ENCODE measurements at places on chromosomes 12 and 14. TPM values are rescaled to one million over a fixed set of nuclear protein-coding genes. Genes with fewer than 3 reads are reported as not detected.

- no peak for DNase-seq
Measured at GRCh38 chr12:124758266-124759220, 105.1 kb downstream of the SCARB1 start.

GRCh38 chr12:40971911-40972310, 216.2 kb upstream of the PDZRN4 start:
- no peak for DNase-seq

DNA sequence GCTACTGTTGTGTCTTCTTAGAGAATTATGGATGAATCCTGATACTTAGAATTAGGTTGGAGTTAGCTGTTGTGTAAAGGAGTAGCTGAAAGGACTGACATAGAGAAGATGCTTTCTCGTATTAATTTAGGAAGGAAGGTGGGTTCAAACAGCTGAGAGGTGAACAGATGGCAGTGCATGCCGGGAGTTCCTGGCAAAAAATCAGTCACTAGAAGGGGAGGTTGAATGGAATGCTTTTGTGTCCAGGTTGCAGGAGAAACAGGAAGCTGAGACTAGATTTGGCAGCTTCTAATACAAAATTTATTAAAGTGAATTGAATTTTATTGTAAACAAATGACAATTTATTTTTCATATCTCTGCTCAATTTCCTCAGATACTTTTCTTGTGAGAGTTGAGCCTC, 70.8 kb downstream of the BTG1 start:
- DNase-seq: no peak

DNA sequence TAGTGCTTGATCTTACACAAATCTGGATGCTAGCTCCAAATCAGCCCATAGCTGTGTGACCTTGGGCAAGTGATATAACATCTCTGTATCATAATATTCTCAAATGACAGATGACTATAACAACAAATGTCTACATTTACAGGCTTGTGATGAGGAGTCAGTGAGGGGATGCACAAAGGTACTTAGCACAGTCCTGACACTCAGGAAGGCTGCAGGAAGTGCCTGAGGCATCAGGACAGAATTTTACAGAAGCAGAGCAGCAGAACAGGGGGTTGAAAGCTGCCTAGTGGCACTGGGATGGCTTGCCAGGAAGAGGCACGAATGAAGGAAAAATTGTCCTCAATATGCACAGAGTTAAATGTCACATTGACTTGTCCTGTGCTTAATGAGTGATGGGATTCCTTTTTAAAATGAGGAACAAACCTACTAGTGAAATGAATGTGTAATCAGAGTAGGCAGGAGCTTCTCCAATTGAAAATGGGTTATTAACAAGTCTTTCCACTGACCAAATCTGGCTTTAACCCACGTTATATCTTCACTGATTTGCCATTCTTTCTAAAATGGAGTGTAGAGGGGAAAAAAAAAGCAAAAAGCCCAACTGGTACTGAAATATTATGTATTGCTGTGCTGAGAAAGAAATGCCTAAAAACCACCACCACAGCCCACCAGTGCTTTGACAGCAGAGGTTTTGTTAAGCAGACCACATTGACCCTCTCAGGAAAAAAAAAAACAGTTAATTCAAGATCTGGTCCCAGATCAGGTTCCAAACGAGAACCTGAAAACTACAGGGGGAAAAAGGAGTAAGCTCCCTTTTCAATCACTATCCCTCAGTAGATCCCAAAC, 11.6 kb downstream of the BTG1 start:
- DNase-seq: no peak

GRCh38 chr12:78680596-78680995, 184.0 kb upstream of the SYT1 start:
- DNase-seq: no peak

GRCh38 chr12:12333407-12334366, 16.4 kb downstream of the MANSC1 start:
- DNase-seq: no peak

DNA sequence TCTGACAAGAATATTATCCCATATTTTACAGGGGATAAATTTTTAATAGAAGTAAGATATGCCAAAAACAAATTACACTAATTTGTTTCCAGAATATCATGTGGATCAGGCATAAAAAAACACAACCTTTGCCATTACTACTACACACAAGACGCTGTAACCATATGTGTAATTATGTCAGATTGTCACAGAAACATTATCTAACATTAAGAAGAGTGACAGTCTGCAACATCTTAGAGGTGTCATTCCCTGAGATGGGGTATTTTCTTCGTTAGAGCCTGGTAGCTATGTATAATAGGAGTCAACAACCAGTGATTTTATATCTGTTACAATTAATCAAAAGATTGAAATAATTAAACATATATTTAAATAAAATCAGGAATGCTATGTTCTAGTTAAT, 518.9 kb downstream of the RERGL start:
- no peak for DNase-seq

GRCh38 chr14:70665448-70666360, 24.0 kb downstream of the TTC9 start:
- no peak for DNase-seq

GRCh38 chr14:72254937-72255472, 322.8 kb downstream of the RGS6 start:
- DNase-seq: no peak

- DNase-seq: no peak
Measured at GRCh38 chr12:53652366-53652765, 23.5 kb downstream of the ATP5MC2 start.

DNA sequence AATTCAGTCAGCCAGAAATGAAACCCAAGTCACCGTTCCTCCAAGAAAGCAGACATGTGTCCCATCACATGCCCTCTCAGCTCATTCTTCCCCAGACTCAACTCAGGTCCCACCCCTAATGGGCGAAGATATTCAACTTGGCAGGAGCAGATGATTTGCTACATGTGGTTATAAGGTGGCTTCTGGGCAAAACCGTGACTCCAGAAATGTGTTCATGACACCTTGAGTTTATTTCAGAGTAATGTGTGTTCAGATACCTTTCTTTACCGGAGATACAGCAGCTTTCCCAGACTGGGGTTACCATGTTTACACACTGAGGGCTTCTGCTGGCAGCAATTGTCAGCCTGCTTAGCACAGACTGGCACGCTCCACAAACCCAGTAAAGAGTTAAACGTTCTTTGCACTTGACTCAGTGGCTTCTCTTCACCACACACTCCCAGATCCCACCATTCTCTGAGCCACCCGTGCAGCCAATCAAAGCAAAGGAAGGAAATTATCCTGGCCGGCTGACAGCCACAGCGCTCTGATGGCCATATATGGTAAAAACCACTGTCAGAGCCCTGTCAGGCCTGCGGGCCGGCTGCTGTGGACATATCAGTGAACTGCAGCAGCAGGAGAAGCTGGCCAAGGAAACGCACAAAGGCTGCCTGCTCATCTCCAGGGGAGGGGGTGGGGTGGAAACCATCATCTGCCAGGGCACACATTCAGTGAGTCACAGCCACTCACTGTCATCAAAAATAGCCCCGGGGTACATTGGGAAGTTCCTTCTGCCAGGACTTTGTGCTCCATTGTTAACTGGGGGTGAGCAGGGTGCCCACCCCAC, 39.9 kb downstream of the CORO1C start:
- DNase-seq: peak; percentile 55

DNA sequence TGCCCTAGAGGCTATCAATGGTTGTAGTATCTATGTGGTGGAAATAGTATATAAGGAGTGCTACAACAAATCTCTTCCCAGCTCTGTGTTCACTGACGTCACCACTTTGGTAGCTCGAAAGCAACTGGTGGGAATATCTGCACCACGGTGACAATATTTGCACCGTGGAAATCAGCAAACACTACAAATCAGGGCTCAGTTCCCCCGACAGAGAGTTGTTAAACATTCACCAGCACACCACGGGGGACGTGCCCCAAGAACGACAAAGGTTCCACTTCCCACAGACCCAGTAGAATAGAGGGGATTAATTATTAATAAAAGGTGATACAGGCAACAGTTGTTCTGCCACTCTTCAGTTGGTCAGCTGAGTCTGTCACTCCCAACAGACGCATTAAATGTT, 98.4 kb downstream of the CCDC60 start:
- no peak for DNase-seq

GRCh38 chr14:104130974-104131651, 7.3 kb upstream of the KIF26A start:
- no peak for DNase-seq

GRCh38 chr12:54352022-54352531, 12.2 kb downstream of the GPR84 start:
- DNase-seq: no peak

- DNase-seq: no peak
Measured at GRCh38 chr12:62656591-62657362, 190.2 kb downstream of the MON2 start.

- DNase-seq: no peak
Measured at GRCh38 chr12:22396253-22396652, 61.7 kb upstream of the ST8SIA1 start.

DNA sequence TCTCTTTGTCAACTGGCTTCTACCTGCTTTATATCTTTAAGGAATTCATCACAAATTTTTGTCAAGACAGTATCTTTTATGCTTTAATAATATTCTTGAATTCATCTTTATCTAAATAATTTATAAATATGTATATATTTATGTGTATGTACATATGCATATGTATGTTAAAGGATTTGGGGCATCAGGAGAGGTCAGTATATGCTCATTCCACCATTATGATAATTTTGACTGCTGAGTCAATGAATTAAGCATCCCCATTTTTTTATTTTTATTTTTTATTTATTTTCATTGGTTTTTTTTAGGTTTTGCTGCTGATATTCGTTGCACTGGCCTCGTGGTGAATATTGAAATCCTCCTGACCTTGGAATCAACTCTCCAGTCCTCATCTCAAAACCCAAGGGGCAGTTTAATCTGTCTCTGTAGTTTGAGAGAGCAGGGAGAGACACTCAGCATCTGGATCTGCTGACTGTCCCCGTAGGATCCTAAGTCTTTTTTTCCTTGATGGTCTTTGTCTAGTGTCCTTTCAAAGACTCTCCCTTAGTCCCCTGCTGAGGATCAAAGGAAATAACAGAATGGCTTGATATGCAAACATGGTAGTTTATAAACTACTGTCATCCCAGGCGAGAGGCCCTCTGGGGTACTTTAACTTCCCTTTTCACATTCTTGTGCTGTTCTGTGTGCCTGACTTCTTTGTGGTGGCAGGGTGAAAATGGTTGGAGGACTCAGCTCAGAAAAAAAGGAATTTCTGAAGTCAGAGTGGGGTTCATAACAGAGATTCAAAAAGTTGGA, 218.7 kb downstream of the DIO2 start:
- DNase-seq: no peak

GRCh38 chr14:105136401-105137322, 31.9 kb downstream of the JAG2 start:
- no peak for DNase-seq

GRCh38 chr14:104139460-104140212, 1.2 kb downstream of the KIF26A start:
- DNase-seq: no peak

GRCh38 chr12:61797266-61797665, 462.9 kb upstream of the USP15 start:
- no peak for DNase-seq

- DNase-seq: no peak
Measured at GRCh38 chr12:100993916-100994450, 199.4 kb downstream of the ANO4 start.

GRCh38 chr12:119938049-119938667, 50.9 kb upstream of the BICDL1 start:
- peak; percentile 45 for DNase-seq

DNA sequence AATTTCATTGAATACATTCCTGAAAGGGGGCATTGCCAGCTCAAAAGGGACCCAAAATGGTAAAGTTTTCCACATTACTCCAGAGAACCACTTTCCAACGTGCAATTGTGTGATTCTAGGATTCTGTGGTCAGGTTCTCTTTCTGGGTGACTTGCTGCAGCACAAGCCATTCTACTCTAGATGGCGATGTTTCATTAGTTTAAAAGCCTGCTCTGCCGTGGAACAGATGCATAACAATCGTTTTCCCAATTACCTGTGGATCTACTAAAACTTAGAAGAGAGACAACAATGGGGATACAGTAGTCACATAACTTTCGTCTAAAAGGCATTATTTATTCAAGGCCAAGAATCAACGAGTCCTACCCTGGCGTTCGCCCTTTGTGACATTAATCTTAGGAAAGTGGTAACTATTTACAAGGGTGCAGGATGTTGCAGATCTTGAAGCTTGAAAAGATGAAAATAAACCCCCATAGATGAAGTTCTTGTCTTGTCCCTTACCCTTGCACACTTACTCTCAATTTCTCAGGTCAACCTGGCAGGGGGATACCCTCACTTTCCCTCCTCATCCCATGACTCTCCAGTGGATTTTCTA, 400.9 kb downstream of the SNAPC1 start:
- DNase-seq: no peak

GRCh38 chr12:65494537-65494936, 216.1 kb downstream of the MSRB3 start:
- no peak for DNase-seq

- no peak for DNase-seq
Measured at GRCh38 chr12:26323673-26324072, 128.3 kb downstream of the SSPN start.

GRCh38 chr12:25347716-25348592, 97.2 kb upstream of the KRAS start:
- DNase-seq: no peak

GRCh38 chr14:106790189-106791036, 1264.0 kb downstream of the TMEM121 start:
- DNase-seq: peak; percentile 64

- DNase-seq: no peak
Measured at GRCh38 chr12:125203145-125203765, 138.0 kb downstream of the AACS start.

DNA sequence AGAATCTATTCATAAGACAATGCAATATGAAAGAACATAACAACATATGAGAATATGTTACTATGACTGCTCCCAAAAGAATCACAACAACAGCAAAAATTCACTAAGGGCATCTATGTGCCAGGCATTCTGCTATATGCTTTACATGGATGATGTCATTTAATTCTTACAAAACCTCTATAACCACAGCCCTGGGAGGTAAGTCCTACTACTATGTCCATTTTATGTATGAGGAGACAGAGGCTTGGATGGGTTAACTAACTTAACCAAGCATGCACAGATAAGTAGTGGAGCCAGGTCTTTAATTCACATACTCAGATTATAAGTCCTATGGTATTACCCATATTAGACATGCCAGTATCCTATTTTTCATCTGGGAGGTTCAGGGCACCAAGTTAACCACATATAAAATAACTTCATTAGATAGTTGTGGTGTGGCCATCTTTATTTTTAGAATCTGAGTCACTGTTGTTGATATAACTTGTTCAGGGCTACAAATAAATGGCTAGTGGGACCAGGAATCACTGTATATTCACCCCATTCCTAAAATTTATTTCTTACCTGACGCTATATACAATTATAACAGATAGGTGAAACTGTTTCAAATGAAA, 33.2 kb upstream of the RAD51AP1 start:
- no peak for DNase-seq

ARHGEF40 gene
- total RNA-seq: 0.16 TPM

RNASE8 gene
- total RNA-seq: not detected

C3AR1 gene
- total RNA-seq: 0.50 TPM

SCNN1A gene
- total RNA-seq: not detected

TXNRD1 gene
- 83.7 TPM for total RNA-seq

DLGAP5 gene
- total RNA-seq: 46.0 TPM

SDSL gene
- 0.46 TPM for total RNA-seq

TMEM132C gene
- total RNA-seq: not detected

OASL gene
- 2.3 TPM for total RNA-seq

EPYC gene
- total RNA-seq: not detected

ACRBP gene
- total RNA-seq: 1.5 TPM

BMP4 gene
- total RNA-seq: not detected

OR6C6 gene
- not detected for total RNA-seq

NRIP2 gene
- total RNA-seq: not detected

WNT1 gene
- 0.60 TPM for total RNA-seq

All from activated T-helper 2 cell treated with anti-CD3 and anti-CD28 coated beads, Interferon-gamma antibody, Interleukin-2, Interleukin-4, amounts not matched to agents 10 μg/mL and 5 μg/mL and 100 μg/mL, durations not matched to agents 14 hours and 24 hours and 36 hours (primary cell).